H9 (cell line): ENCODE measurements at places on chromosomes 16 and 17.
A peak's percentile ranks its signal among the peaks of the same experiment; 100 is the strongest.

DNA sequence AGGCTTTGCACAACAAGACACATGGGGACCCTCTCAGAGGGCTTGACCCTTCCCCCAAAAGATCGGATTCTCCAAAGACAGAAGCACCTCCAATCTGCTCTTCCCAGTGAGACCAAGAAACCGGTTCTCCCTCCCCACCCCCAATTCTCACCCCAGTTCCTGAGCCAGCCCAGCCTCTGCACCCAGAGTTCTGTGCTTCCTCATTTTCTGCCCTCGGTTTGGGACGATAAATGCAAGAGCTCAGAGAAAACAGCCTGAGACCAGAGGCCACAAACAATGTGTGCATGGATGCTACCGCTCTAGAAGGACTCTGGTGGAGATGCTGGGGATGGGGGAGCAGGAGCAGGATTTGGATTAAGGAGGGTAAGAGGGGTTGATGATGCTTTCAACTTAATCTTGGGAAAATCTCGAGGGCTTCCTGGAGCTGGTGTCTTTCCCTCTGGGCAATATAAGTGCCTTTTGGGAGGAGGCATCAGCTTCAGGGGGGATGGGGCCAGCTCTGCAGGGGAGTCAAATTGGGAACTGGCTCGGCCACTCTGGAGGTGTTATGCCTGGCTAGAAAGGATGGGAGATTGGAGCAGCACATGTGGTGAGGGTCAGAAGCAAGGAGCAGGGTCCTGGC, 6.0 kb downstream of the KRT15 start:
- no peak for DNase-seq

GRCh38 chr17:43418441-43419374, 19.9 kb downstream of the ARL4D start:
- DNase-seq = peak; percentile 61

GRCh38 chr17:50807009-50807408, 28.4 kb upstream of the WFIKKN2 start:
- DNase-seq = no peak

GRCh38 chr17:58052407-58052806, 30.8 kb upstream of the DYNLL2 start:
- DNase-seq = no peak

DNA sequence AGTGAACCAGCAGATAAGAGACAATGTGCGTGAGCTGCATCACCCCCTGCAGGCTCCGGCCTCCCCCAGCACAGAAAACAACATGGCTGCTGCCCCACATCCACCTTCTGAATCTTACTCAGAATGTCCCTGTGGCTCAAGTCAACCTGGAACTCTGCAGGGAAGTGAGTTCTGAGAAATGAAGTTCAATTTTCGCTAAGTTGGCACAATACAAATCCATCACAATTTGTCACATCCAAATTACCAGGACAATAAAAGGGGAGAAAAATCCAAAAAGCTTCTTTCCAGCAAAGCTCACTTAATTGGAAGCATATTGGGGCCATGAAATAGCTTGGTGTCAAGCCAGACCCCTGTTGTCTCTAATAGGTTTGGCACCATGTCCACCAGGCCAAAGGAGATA, 38.1 kb downstream of the CLEC19A start:
- DNase-seq = no peak

GRCh38 chr17:63946440-63947363, 14.6 kb upstream of the CD79B start:
- peak; percentile 74 for DNase-seq

- peak; percentile 32 for DNase-seq
Observed at GRCh38 chr17:80254396-80255251, 6.0 kb upstream of the RNF213 start.

GRCh38 chr16:54212893-54213292, 73.7 kb downstream of the IRX3 start:
- DNase-seq = no peak

DNA sequence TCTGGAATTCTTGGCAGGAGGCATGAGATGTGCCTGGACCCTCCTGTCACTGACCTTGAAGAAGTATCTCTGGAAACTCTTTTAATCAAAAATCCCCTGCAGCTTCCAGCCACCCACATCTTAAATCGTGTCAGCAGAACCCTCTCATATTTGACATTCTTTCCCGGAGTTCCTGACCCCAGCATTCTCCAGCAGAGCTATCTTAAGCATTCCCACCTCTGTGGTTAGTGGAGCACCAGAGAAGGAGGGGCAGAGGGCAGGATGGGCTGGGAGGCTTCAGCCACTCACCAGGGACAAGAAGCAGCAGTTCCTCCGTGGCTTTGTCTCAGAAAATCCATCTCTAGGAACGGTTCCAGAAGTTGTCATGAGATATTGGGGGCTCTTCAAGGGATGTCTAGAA, 149.9 kb downstream of the RGS9 start:
- DNase-seq = peak; percentile 29

DNA sequence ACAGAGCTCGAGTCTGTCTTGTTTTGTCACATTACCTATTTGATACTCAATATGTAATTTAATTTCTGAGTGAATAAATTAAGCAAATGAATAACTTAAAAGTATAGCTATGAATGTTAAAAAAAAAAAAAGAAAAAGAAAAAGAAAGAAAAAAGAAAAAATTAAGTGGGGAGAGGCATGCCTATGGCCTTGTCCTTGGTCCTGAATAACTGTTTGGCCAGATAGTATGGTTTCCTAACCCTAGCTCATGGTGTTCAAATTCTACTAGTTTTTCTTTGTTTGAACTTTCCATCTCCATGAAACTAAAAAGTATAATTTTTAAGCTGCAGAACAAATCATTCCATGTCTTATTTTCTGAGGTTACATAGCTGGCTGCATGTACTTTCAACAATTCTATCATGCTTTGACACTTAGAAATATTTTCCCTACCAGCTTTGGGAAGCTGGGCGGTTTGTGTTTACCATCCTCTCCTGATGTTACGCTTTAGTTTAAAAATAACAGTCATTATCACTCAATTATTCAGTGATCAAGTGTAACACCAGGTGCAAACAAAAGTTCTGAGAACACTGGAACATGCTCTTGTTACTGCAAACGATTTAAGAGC, 31.8 kb downstream of the TOX3 start:
- no peak for DNase-seq

GRCh38 chr17:75295201-75296158, 6.2 kb upstream of the SLC25A19 start:
- DNase-seq = no peak

- DNase-seq = no peak
Observed at GRCh38 chr17:5264893-5265292, 17.2 kb upstream of the RABEP1 start.

DNA sequence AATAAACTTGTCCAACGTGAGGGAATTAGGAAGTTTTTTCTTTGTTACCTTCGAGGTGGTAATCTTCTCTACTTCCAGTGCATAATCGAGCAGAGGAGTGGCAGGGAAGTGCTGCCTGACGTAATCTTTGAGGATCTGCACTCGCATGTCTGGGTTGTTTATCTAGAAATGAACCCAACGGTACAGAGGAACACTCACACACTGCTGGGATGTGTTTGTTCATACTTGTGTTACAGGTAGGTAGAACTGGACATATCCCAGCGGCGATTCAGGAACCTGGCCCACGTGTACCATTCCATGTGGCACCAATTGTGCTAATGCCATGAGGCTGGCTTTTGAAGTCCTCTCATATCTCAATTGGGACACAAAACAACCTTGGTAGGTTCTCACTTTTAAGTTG, 4.2 kb upstream of the KLHL11 start:
- no peak for DNase-seq

DNA sequence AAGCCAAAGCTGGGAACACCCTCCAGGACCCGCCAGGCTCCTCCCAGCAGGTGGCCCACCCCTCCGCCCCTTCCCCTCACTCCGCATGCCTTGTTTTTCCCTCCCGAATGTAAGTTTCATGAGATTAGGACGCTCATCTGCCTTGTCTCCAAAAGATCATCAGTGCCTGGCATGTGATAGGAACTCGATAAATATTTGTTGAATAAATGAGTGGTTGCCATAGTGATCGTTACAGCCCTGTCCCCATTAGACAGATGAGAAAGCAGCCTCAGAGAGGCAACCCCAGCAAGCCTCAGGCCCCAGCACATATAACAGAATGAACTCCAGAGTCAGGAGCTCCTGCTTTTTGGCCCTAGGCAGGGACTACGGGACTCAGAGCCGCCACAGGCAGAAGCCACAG, 5.0 kb downstream of the CAMKK1 start:
- no peak for DNase-seq

GRCh38 chr16:740459-740763, 386 bp downstream of the CIAO3 start:
- no peak for DNase-seq

DNA sequence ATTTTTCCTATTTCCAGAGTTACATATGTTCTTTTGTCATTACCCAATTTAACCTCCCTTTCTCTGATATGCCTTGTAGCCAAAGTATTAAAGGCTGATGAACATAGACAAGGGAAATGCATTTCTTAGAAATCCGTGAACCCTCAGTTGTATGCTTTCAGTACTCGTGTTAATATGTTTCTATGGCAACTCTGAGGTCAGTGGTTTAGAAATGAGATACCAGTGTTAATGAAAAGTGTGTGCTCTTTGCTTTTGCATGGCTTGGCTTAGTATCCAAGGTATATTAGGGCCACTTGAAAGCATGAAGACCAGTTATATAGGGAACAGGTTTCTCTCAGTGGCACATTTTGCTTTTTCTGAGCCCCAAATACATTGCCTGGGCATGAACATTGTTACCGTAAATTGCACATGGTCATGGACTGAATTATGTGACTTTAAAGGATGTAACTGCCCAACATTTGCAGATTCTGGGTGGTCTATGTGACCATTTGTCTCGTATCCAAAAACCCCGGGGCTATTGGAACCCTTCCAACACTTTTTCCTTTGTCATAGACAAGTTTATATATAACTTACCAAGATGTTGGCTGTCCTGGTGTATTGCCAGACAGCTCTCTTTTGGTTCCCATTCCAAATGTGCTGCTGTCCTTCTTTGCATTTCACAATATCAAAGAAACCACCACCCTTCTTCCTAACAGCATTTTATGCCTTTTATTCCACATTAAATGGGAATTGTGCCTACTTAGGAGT, 17.5 kb downstream of the ABHD15 start:
- DNase-seq = no peak

DNA sequence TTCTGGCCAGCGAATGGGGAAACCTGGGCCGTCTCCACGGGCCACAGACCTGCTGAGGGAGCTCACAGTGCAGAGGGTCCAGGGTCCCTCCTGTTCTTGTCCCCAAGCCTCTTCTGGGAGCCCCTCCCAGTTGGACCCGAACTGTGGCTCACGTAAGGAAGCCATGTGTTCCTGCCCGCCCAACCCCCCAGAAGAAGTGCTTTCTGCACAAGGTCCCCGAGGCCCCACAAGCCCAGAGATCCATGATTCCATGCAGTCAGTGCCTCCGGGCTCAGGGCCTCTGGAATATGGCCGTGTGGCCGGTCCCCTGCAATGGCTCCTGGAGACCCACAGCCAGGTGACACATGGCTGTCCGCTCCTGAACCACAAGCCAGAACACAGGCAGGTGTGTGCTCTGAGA, 272.4 kb downstream of the C16orf95 start:
- DNase-seq = no peak

- no peak for DNase-seq
Observed at GRCh38 chr17:2057175-2057759, 2.4 kb downstream of the HIC1 start.

GRCh38 chr17:1542316-1542715, 20.3 kb downstream of the PITPNA start:
- no peak for DNase-seq

- DNase-seq = peak; percentile 77
Observed at GRCh38 chr17:1365445-1366039, 34.5 kb downstream of the YWHAE start.

GRCh38 chr16:838741-839140, 38.2 kb upstream of the GNG13 start:
- DNase-seq = no peak

- peak; percentile 64 for DNase-seq
Observed at GRCh38 chr17:47872019-47872650, 21.2 kb upstream of the SP6 start.

DNA sequence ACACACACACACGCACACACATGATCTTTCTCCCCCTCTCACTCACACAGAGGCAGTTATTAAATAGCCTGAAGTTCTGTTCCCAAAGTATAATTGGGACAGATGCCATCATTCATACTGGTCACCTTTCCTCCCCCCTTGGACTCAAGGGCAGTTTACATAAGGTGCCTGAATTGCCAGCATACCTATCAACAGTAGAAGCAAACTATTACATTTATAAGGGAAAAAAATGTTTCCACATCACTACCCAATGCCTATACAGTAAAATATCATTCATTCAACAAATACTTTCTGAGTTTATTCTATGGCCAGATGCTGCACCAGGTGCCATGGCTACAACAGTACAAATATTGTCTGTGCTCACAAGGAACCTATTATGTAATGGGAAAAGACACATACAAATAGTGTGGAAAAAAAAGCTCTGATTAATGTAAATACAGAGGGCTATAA, 6.3 kb downstream of the CNTD1 start:
- no peak for DNase-seq

- DNase-seq = no peak
Observed at GRCh38 chr17:5099271-5099670, 12.4 kb downstream of the ZNF232 start.

GRCh38 chr16:52558448-52558847, 11.5 kb upstream of the TOX3 start:
- no peak for DNase-seq

DNA sequence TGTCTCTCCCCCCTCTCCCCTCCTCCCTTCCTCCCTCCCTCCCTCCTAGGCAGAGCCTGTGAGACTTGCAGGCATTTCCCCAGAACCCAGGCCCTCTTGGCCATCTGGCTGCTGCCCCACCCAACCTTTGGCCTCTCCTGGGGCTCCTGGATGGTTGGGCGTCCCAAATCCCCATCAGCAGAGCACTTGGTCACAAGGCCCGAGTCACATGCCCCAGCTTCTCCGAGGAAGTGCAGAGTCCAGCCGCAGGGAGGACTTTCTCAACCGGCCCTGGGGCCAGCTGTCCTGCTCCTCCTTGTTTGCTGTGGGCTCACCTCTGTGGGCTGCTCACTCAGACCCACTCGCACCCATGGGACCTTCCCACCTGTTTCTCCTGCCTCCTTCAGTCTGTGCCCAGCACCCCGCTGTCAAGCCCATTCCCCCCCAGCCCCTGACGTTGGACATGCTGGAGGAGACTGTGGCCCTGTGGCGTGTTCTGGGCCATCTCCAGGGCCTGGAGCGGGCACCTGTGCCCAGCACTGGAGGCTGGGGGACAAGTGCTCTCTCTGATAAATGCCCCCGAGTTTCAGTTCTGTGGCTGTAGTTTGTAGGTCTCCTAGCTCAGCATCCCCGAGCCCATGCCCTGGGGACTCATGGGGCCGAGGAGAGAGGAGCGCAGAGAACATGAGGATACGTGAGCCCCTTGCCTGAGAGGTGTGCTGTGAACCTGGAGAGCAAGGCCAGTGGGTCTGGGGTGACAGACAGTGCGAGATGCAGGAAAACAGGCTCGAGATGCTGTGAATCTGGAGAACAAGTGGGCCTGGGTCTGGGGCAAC, 42.3 kb upstream of the ZNF750 start:
- no peak for DNase-seq
